Activated naive CD4-positive, alpha-beta T cell treated with anti-CD3 and anti-CD28 coated beads, Interleukin-2, amount 10 ng/mL, durations not matched to agents 7 days and 5 days (primary cell): ENCODE measurements at places on chromosomes 3 and 15.
A peak's percentile ranks its signal among the peaks of the same experiment; 100 is the strongest.

- DNase-seq, result no peak
Measured at GRCh38 chr15:44034334-44034733, 160.7 kb downstream of the FRMD5 start.

- DNase-seq, result peak; percentile 61
Measured at GRCh38 chr3:5187920-5188418, 462 bp downstream of the EDEM1 start.

- DNase-seq, result no peak
Measured at GRCh38 chr15:82540984-82541431, 751 bp upstream of the RPS17 start.

- no peak for DNase-seq
Measured at GRCh38 chr3:41683666-41684350, 278.1 kb downstream of the ULK4 start.

- no peak for DNase-seq
Measured at GRCh38 chr15:72281713-72282112, 9.4 kb upstream of the PARP6 start.

DNA sequence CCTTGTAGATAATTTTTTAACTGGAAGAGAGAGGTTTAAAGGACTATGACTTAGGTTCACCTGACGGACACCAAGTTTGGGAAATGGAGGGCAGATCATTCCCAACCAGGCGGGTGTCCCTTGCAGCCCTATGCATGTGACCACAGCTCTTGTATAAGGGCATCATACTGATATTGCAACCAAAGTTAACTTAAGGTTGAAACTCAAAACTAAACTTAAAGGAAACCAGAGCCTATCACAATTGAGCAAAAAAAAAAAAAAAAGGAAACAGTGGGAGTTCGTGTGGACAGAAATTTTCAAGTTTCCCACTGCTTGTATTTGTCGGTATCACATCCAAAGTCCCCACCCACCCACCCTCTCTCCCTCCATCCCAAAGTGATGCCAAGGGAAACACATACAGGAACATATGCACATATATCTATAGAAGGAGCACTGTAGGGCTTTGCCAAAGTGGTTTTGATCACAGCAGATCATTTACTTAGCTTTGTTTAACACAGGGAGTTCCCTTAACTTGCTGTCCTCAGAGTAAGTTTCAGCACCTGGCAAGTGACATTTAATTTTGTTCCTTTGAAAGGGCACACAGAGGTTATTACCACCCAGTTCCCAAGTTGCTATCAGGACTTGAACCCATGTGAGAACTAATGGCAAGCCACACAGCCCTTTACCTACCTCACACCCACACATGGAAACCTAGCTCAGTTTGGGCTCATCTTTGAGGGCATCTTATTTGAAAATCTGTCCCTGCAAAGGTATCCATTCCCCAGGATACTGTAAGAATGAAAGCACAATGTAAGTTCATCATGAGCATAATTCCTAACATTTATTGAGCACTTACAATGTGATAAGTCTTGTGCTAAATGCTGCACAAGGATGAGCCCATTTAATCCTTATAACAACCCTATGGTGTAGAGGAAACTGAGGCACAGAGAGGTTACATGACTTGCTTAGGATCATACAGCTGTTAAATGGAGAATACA is 204.5 kb upstream of the CMC1 start:
- DNase-seq, result no peak

DNA sequence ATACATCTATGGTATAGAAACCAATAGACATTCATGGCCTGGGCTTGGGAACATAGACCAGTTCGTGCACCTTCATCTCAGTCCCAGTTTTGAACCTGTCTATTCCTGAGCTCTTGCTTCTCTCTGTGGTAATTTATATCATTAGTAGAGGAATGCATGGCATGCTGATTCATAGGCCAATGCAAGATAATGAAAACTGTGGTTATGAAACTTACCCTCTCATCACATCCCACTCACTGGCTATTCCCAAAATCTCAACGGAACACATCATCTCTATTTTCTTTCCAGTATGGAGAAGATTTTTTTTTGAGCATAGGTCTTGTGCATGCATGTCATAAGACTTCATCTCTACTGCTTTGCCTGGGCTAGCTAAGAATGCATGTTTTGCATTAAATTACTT is 18.7 kb upstream of the P2RY12 start:
- no peak for DNase-seq

GRCh38 chr3:46027736-46028397 is 584 bp upstream of the XCR1 start:
- no peak for DNase-seq

DNA sequence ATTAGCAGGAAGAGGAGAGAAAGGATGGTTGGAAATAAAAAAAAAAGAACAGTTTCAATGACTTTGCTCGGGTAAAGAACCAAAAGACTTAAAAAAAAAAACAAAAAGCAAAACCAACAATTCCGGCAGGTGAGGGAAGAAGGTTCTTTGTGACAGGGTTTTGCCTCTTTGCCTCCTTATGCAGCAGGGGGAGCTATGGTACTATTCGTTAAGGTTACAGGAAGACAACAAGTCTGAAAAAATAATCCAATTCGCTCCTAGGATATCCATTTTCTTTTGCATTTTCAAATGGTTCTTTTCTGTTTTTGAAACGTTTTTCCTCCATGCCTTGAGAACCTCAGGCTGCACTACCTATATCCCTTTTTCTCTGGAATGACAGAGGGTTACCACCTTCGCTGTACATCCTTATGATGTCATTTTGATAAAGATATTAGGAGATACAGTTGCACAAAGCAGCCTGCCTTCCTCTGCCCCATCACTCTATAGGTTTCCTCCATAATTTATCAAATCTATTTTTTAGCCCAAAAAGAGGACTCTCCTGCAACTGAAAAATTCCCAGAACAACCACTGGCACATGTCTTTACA is 55.0 kb downstream of the CFAP20DC start:
- peak; percentile 57 for DNase-seq

DNA sequence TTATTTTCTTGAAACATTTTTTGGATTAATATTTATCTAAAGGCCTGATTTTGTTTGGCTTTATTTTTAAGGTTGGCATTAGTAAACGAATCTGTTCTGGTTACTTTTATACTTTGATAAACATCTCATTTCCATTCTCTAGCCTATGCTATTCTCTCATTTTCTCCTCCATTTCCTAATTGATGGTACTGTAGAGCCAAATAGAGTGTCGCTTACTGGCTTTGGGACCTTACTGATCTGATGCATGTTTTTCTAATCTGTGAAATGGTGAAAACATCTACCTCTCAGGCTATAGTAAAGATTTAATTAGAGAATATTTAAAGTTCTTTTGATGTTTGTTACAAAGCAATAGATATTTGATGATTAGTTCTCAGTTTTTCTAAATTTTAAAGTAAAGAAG is 1.6 kb downstream of the LNP1 start:
- no peak for DNase-seq

DNA sequence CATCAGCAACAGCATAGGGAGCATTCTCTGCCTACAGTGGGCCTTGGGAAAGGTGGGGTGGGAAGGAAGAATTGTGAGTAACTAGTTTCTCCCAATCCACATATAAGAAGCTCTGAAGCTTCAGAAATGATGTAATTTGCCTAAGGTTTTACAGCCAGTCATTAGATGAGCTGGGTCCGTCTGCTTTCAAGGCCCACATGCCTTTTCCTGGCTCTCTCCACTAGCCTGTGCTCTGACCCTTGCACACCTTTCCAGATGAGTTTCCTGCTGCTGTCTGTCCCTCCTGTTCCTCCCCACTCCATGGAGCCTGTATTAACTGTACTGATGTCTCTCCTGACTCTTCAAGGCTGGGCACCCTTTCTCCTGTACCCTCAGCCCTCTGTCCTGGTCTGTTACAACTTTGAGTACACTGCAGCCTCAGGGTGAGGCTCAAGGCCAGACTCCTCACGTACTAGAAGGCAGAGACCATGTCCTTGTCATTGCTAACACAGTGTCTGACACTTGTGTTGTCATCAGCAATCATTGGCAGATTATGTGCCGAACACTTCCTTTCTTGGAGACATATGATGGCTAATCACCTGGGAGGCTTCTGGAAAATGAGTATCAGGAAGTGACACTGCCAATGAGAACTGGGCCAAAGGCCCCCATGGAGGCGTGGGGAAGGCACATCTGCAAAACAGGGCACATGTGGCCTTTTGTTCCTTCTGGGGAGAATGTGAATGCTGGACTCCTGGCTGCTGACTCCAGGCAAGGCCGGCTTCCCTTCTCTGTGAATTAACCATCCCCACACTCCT is 6.6 kb downstream of the TM6SF1 start:
- no peak for DNase-seq

GRCh38 chr3:195087328-195087727 is 183.6 kb downstream of the XXYLT1 start:
- DNase-seq, result no peak

GRCh38 chr3:78281381-78281780 is 1241.5 kb downstream of the ROBO2 start:
- DNase-seq, result no peak

DNA sequence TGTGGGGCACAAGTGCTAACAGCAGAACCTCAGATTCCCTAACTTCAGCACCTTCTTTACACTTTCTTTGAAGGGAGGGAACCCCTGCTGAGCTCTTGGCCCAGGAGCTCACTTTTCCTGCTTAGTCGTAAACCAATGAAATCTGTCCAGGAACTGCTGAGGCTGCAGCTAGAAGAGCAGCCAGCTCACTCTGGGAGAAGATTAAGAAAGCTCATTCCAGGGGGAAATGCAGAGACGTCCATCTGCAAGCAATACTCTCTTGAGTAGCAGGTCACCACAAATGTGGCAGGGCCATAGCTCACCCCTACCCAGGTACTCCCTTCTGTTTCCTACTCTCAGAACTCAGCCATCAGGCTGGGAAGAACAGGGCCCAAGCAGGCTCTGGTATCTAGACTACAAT is 103.3 kb downstream of the WDR76 start:
- no peak for DNase-seq

DNA sequence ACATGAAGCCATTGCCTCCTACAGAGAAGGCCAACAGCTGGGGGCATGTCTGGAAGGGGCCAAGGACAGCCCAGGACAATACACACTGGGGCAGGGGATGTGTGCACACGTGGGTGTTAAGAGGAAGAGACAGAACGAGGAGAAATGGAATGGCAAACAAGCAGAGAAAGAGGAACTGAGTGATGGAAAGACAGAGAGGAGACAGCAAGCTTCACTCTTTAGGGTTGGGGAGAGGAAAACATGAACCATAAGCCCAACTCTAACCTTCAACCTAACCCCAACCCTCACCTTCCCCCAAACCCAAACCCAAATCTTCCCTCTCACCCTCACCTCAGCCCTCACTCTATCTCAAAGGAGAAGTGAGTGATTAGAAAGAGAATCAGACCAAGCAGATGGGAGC is 11.9 kb upstream of the PARL start:
- DNase-seq, result no peak

- peak; percentile 60 for DNase-seq
Measured at GRCh38 chr15:40282869-40283614, at the start of gene ANKRD63. Gene ANKRD63, minus strand, starts transcription at chr15:40283064. Its CDS starts 478 bp downstream, at chr15:40282586.
